Renal cortex interstitium (tissue), 15 donors: ENCODE measurements at places on chromosomes 3 and 15.

DNA sequence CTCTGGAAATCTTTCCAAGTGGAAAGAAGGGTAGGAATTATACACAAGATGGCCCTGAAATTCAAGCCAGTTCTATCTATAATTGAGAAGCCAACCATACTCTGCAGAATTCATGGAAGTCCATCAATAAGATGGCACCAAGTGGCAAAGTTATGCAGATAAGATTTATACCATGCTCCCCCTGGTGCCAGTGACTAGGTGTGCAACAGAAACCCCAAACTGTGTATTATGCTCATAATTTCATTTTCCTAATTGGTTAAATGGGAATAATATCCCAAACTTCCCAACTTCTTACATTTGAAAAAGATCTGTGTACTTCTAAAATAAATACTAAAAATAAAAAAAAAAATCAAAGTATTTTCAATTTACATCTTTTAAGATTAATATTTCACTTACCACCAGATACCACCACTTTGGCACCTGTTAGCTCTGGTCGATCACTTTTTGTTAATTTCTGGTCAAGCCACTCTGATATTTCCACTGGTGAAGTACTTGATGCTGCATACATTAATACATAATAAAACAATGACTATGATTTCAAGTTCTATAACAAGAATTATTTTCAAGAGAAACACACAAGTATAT is 25.9 kb downstream of the ETFA start:
- DNase-seq = no peak

GRCh38 chr15:101087172-101087769 is 164.6 kb downstream of the CHSY1 start:
- no peak for DNase-seq

DNA sequence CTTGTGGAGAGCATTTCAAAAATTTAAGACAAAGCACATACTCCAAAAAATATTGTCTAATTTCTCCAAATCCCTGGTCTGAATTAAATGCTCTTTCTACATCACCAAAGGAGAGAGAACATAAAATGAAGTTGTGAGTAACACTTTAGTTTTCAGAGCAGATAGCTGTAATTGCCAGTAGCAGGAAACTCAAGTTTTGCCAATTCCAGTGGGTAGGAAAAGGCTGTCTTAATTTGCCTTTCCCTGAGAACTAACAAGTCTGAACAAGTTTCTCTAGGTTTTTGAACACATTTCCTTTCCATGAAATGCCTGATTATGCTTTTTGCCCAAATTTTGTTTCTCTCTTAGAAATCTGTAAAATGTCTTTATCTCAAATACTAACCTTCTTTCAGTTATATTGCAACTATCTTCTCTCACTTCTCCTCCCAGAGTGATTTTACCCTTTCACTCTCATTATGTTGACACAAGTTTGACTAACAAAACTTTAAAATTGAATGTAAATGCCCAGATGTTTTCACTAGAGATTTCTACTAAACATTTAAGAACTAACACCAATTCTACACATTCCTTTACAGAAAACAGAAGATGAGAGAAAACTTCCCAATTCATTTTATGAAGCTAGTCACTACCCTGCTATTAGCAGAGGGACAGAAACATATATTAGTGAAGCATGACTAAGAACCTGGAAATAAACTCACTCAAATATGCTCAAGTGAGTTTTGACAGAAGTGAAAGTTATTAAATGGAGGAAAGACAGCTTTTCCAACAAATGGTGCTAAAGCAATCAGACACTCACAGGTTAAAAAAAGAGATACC is 38.4 kb downstream of the RFX7 start:
- DNase-seq = no peak

- DNase-seq = no peak
Observed at GRCh38 chr3:152517502-152517901, 248.8 kb downstream of the MBNL1 start.

- DNase-seq = no peak
Observed at GRCh38 chr3:52015438-52016228, 19.9 kb upstream of the RPL29 start.

DNA sequence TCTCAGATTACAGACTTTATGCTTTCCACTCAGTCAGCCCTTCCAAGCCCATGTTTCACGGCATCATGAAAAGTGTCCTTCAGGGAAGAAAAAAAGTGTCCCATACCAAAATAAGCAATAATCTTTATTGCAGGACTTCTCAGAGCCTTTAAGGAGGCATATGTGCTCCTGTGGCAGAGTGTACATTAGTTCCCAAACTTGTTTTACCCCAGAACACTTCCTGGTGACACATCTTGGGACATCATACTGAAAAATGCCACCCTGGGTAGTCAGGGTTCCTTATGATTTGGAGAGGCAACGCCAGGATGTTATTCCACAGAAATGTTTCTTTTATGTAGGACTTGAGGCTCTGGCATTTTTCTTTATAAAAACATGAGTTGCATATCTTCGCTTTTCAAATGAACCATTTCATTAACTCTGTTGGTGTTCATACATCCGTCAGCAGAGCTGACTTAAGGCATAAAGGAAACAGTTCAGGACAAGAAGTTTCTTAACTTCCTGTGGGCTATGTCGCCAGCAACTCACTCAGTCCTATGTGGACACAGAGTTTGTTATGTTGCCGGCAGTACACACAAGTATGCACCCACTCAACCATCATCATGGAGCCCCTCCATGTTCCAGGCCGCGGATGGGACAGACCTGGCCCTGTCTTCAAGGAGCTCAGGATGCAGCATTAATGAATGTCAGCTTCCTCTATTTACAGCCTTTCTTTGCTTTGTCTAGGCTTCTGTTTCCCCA is 63.8 kb downstream of the CASR start:
- no peak for DNase-seq

GRCh38 chr3:136699271-136699828 is 52.8 kb downstream of the STAG1 start:
- no peak for DNase-seq

- DNase-seq = no peak
Observed at GRCh38 chr3:176428552-176428951, 768.7 kb downstream of the TBL1XR1 start.

- DNase-seq = no peak
Observed at GRCh38 chr15:88177451-88177850, 79.1 kb downstream of the NTRK3 start.

DNA sequence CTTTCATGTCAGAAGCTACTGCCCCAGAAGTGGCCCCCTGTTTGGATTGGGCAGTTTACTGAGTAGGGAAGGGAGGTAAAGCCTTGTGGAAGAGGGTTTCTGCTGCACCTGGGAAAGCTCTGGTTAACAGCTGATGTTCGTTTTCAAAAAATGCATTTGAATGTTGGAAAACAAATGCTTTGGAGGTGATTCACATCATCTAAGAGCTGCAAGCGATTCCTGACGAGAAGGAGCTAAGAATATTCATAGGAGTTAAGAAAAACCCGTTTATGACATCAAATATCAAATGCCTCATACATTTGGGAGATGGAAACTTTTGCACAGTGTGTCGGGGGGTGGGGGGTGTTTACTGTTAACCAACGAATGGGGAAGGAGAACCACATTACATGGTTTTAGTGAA is 183.8 kb upstream of the NR2F2 start:
- DNase-seq = no peak
